Activated T-cell treated with anti-CD3 and anti-CD28 coated beads for 4 hours (primary cell): ENCODE measurements at places on chromosomes 1 and 21.

GRCh38 chr1:234578087-234578486 lies 31.9 kb downstream of the IRF2BP2 start:
- DNase-seq: no peak

GRCh38 chr1:223039990-223040389 lies 103.1 kb downstream of the TLR5 start:
- DNase-seq: no peak

DNA sequence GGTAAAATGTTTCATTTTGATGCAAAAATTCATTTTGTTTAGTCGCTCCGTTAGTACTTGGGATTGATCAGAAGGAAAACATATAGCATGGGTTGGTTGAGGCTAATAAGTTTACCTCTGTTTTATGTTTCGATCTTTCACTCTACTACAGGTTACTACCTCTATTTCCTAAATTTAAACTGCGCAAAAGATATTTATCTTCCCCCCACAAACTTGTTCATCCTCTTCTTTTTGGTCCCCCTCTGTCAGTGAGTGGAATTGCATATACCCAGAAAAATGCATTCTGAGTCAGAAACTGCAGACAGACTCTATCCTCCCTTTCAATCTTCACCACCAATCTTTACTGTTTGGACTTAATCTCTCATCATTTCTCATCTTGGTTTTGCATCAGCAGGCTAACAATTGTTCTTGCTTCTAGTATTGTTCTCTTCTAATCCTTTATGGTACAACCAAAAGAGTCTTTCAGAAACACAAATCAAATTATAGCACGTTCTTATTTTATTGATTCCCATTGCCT lies 316.0 kb upstream of the ADGRL4 start:
- no peak for DNase-seq

- DNase-seq: no peak
Observed at GRCh38 chr1:150322310-150322709, 977 bp downstream of the PRPF3 start.

DNA sequence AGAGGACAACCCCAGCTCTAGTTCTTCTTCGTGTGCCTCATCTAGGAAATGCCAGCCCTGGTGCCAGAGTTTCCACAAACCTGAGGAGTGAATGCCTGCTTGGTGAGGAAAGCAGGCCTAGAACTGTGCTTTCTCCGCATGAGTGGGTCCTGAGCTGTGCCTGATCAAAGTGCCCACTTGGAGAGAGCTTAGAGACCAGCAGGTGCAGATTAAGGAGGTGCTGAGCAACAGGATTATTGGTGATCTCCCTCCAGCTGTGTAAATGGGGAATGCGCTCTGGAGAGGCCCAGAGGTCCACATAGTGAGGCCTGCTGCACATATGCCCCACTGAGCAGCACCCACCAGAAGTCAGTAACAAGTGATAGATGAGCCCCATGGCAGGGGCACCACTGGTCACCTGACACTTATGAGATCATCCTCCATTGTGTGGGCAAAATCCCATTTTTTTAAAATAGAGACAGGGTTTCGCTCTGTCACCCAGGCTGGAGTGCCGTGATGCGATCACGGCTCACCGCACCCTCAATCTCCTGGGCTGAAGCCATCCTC lies 127.2 kb upstream of the ZC3H12A start:
- no peak for DNase-seq
